ENCODE measurements at places on chromosomes 2 and 18. TPM values are rescaled to one million over a fixed set of nuclear protein-coding genes. Genes with fewer than 3 reads are reported as not detected.

- no peak overlapping the region for H3K27ac ChIP-seq
- DNase-seq: no peak
- H3K4me3 ChIP-seq: no peak overlapping the region
Measured at GRCh38 chr2:78780256-78780655, 245.2 kb upstream of the REG3G start.

- H3K27ac ChIP-seq: no peak overlapping the region
- H3K27me3 ChIP-seq: no peaks in the 10 kb centered on the region
- no peak for DNase-seq
- H3K36me3 ChIP-seq: no peaks in the 10 kb centered on the region
- no peak overlapping the region for H3K4me3 ChIP-seq
- H3K4me1 ChIP-seq: peaks cover 21% of the 10 kb centered on the region
Measured at GRCh38 chr18:3610188-3610708, 160.3 kb downstream of the TGIF1 start.

DNA sequence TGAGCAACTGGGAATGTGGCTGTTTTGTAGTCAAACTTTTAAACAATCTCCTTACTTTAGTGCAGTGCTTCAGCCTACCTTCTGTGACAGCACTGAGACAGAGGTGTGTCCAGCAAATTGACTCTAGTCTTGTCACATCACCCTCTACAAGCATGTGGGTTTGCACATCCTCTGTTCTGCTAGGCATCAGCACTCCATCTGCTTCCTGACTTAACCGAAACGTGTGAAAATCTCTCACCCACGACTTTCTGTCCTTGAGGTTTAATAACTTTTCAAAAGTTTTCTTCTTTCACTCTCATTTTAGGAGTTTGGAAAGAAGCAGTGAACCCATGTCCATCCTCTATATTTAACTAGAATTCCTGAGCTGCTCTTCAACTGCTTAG lies 42.6 kb downstream of the TTR start:
- H3K27ac ChIP-seq: no peak overlapping the region
- no peak overlapping the region for H3K4me3 ChIP-seq
- H3K36me3 ChIP-seq: no peaks in the 10 kb centered on the region
- no peak for DNase-seq

GRCh38 chr2:55057474-55057873 lies 7.2 kb upstream of the RTN4 start:
- H3K4me1 ChIP-seq: peaks cover 5% of the 10 kb centered on the region
- H3K36me3 ChIP-seq: no peaks in the 10 kb centered on the region
- no peak for DNase-seq
- no peak overlapping the region for H3K4me3 ChIP-seq
- H3K27ac ChIP-seq: no peak overlapping the region

DNA sequence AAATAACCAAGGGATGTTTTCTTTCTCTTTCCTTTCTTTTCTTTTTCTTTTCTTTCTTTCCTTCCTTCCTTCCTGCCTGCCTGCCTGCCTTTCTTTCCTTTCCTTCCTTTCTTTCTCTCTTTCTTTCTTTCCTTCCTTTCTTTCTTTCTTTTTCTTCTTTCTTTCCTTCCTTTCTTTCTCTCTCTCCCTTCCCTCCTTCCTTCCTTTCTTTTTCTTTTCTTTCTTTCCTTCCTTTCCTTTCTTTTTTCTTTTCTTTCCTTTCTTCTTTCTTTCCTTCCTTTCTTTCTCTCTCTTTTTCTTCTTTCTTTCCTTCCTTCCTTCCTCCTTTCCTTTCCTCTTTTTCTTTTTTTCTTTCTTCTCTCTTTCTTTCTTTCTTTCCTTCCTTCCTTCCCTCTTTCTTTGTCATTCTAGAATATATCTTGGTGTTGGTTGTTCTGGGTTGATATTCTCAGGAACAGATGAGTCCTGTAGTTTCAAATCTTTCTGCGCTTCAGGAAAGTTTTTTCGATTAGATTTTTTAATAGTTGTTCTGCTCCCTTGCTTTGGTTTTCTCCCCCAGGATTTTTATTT lies 101.5 kb upstream of the FBXO11 start:
- no peaks in the 10 kb centered on the region for H3K36me3 ChIP-seq
- DNase-seq: no peak
- H3K4me1 ChIP-seq: no peaks in the 10 kb centered on the region

Gene ACP1
- 161 TPM for total RNA-seq

Data from SJSA1 (cell line).